ENCODE measurements at places on chromosomes 6 and 20. TPM values are rescaled to one million over a fixed set of nuclear protein-coding genes. Genes with fewer than 3 reads are reported as not detected.

TNFRSF6B gene
- 0.37 TPM for total RNA-seq

SLC44A4 gene
- total RNA-seq: not detected

MCHR2 gene
- not detected for total RNA-seq

GDAP1L1 gene
- total RNA-seq: not detected
